ENCODE measurements at places on chromosomes 1 and 21.
A peak's percentile ranks its signal among the peaks of the same experiment; 100 is the strongest.

DNA sequence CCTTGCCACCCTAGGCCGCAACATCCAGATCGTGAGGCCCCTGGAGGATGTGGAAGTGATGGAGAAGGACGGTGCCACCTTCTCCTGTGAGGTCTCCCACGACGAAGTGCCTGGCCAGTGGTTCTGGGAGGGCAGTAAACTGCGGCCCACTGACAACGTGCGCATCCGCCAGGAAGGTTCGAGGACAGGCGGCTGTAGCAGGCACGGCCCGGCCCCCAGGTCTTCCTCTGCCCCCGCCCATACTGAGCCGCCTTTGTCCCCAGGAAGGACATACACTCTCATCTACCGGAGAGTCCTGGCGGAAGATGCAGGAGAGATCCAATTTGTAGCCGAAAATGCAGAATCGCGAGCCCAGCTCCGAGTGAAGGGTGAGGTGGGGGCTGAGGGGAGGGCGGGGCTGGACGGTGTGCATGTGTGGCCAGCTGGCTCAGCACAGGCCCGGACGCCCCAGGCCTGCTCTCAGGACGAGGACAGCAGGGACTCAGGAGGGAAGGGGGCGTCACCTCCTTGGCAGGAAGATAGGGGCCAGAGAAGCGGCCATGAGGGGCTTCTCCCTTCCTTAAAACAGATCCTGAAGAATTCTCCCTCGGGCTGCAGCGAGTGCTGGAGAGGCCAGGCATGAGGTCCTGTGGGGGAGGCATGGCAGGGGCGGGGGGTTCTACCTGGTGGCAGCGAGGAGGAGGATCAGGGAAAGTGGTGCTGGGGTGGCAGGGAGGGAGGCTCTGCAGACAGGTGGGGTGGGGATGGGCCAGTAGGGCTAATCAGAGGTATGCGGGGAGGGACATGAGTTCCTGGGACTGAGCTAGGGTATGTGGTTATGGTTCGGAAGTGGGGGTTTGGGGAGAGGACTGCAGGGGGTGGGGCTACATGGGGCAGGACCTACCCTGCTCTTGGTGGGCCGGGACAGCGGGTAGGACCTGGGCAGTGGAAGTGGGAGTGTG, 69.9 kb downstream of the OBSCN start:
- no peak for DNase-seq

GRCh38 chr21:15929536-15929935, 199.8 kb downstream of the USP25 start:
- DNase-seq = no peak

GRCh38 chr1:63718541-63718970, 55.3 kb upstream of the ROR1 start:
- DNase-seq = no peak

GRCh38 chr1:24386931-24387330, 26.7 kb downstream of the STPG1 start:
- no peak for DNase-seq

DNA sequence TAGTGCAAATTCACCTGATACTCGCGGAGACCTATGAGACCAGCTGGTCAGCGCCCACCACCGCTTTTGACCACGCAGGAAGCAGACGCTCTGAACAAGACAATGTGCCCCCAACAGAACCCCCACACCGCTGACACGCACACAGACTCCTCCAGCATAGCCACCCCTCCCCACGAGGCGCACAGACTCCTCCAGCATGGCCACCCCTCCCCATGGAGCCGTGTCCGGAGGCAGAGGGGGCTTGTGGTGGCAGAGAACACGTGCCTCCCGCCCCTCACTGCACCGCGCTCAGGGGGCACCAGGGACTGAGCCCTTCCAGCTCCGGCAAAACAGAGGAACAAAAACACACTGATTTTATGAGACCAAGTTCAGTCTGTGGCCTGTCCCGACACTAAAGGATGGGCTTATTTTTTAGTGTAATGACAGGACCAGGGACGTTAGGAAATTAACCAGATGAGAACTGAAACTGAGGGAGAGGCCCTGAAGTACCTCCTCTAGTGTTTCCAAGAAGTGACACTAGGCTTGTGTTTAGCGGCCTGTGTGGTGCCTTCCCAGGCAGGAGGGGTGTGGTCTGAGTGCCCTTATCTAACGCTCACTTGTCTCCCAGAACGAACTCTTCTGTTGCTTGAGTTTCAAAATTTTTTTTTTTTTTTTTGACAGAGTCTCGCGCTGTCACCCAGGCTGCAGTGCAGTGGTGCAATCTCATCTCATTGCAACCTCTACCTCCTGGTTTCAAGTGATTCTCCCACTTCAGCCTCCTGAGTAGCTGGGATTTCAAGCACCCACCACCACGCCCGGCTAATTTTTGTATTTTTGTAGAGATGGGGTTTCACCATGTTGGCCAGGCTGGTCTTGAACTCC, 10.0 kb upstream of the AGPAT3 start:
- DNase-seq = no peak

GRCh38 chr1:30446508-30446907, 276.9 kb downstream of the MATN1 start:
- DNase-seq = no peak

DNA sequence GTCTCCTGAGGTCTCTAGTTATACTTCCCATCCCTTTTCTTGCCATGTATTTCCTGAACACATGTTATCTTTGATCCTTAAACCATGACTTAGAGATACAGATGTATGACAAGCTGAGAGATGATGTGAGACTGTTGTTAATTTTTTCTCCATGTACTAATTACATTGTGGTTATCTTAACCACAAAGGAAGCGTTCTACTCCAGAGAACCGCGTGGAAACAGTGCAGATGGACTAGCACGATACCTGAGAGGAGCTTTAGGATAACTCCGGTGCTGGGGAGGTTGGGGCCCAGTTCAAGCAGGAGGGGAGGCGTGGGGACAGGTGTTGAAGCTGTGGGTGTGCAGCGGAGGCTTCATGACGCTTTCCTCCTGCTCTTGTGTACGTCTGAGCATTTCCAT, 17.5 kb downstream of the PDE9A start:
- no peak for DNase-seq

DNA sequence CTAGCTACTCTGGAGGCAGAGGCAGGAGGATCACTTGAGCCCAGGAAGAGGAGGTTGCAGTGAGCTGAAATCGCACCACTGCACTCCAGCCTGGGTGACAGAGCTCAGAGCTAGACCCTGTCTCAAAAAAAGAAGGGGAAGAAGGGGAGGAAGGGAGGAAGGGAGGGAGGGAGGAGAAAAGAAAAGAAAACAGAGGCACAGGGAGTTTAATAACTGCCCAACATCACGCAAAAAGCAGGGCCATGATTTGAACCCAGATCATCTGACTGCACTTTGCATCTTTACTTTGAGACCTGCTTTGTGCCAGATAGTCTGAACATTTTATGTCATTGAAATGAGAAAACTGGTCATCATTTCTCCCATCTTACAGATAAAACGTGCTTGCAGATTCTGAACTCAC, 2.0 kb downstream of the LURAP1 start:
- DNase-seq = no peak

DNA sequence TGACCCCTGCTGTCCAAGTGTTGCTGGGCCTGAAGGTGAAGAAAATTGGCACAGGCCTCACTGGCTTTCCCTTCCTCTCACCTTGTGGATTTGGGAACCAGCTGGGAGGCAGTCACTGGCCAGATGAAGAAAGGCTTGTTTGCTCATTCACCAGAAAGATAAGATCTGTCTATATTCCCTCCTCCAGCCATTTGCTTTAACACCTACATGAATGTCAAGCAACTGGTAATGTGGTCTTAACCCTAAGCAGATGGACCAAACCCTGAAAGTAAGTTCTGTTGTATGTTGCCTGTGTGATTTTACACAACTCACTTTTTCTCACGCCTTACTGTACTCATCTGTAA, 10.3 kb upstream of the SRRM1 start:
- no peak for DNase-seq

- peak; percentile 94 for DNase-seq
These were observed 13.7 kb downstream of the DHRS3 start for GRCh38 chr1:12604114-12604874.

- no peak for DNase-seq
These were observed 30.5 kb downstream of the CACNA1E start for GRCh38 chr1:181513786-181514297.

- no peak for DNase-seq
These were observed 1730.2 kb downstream of the MRPL39 start for GRCh38 chr21:23876925-23877558.

DNA sequence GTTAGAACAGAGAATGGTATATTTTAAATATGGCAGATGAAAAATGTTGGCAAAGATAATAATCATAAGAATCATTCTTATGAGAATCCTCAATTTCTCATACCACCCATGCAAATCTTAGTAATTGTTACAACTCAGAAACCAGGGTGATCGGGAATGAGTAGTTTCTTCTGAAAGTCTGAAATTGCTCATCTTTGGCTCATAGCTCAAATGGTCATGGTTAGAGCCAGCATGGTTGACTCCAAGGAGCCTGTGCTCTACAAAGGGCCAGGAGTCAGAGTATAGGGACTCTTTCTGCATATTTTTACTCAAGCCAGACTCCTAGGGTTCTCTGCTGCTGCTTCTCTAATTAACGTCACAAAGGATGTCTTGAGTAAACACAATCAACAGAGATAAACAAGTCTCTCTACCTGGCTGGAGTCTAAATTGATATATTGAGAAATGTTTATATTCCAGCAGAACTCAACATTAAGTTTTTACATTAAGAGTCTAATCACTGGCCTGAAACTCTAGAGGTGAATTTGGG, 1.9 kb upstream of the ETV3 start:
- no peak for DNase-seq

- no peak for DNase-seq
These were observed 7.8 kb downstream of the RNF2 start for GRCh38 chr1:185053204-185053603.

DNA sequence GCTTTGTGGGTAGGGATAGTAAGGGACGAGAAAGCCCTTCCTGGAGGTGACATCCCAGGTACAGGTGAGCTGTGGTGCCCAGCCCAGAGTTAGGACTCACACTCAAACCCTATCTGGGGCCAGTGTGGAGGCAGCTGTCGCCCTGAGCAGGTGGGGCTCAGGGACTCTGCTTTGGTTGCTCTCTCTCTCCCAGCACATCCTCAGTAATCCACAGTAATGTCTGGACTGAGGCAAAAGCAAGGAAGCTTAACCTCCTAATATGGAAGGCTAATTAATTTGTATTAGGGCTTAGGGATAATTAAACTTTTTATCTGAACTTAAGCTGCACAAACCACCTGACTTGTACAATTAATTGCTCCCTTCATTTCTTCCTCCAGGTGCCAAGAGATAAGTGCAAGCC, 38.2 kb downstream of the DDX20 start:
- no peak for DNase-seq

DNA sequence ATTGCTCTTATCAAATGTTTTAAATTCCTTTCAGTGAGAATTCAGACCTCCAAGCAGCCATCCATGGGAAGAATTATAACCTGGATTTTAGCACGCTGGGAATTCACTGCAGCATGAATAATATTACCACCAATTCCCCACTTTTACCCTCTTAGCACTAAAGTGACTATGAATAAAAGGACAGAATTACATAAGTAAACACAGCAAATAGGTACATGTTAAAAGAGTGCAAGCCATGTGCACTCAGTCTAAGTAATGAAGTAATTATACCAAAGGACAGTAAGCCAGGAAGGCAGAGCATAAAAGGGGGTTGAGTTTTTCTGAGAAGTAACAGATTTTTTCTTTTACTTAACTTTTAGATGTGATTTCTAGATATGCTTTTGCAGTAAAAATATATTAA, 176.3 kb downstream of the DENND1B start:
- DNase-seq = no peak

- no peak for DNase-seq
These were observed 15.8 kb upstream of the NUP210L start for GRCh38 chr1:154170547-154171222.

DNA sequence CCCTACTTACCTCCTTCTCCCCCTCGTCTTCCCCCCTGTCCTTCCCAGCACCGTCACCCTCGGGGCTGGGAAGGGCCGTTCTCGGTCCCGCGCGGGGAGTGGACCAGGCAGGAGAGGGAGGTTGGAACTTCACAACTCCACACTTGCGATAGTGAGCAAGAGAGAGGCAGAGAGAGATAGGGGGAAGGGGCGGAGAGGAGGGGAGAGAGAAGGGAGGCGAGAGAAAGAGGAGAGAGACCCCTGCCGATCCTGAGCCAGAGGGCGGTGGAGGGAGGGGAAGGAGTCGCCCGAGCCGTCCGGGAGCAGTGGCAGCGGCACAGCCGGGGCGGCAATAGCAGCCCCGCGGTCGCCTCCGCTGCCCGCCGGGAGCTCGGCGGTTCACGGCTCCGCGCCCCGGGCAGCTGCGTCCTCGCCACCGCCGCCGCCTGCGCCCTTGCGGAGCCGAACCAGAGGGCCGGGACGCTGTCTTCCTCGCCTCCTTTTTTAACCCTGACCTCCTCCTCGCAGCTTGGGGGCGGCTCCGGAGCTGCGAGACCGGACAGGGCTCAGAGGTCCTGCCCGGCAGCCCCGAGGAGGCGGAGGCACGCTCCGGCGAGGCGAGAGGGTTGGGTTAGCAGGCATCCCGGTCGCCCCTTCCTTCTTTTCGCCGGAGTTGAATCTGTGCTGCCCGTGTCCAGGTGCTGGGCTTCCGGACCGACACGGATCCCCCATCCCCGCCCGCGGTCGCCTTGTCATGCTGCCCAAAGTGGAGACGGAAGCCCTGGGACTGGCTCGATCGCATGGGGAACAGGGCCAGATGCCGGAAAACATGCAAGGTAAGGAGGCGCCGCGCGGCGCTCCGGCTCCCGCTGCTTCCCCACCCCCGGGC, 11.7 kb downstream of the NR5A2 start:
- DNase-seq = no peak

DNA sequence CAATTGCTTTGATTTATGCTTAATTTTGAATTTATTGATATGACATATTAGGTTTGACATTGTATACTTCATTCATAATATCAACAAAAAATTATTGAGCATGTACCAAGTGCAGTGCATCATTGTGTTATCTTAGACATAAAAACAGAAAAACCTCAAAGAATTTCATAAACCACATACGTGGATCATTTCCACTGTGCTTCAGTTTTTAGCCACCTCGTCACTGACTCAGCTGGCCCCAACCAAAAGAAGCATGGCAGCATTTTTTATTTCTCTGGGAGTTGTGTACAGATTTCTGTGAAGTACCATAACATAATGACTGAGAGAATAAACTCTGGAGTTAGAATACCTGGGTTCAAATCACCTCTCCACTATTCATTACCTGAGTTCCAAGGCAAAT, 95.6 kb upstream of the C1orf87 start:
- DNase-seq = no peak

GRCh38 chr1:247409869-247410544, 6.0 kb upstream of the NLRP3 start:
- no peak for DNase-seq

DNA sequence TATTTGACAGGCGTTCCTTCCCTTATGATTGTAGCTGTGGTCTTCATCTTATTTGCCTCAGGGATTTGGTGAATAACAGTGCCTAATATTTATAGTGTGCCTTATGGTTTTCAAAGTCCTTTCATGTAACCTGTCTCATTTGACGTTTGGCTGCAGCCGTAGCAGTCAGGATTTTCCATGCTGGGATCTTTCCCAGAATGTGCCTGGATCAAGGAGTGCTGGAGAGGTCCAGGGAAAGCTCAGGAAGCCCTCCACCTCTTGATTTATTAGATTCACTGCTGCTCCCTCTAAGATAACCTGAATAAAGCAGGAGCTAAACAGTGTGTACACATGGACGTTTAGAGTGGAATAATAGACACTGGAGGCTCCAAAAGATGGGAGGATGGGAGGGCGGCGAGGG, 5.2 kb downstream of the C1orf21 start:
- DNase-seq = no peak

Data from GM04503 (cell line).